ENCODE measurements at places on chromosomes 2 and 18.

DNA sequence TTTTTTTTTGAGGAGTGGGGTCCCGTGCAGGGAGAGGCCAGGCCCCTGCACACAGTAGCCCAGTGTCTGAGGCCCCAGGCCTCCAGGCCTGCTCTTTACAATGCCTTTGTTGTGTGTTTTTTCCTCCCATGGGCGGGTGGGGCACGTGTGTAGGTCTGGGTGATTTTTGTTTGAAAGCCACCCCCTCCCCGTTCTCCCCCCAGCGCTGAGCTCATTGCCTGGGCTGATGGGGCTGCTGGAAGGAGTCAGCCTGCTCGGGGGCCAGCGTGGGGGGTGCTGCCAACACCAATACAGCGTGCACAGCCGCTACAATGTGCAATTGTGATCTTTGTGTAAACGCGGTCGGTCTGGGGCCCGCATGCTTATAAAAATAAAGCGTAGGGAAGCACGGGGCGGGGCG is 142.7 kb downstream of the DYSF start:
- DNase-seq: no peak

GRCh38 chr2:232323328-232323650 is 55.3 kb upstream of the ALPP start:
- no peak for DNase-seq

DNA sequence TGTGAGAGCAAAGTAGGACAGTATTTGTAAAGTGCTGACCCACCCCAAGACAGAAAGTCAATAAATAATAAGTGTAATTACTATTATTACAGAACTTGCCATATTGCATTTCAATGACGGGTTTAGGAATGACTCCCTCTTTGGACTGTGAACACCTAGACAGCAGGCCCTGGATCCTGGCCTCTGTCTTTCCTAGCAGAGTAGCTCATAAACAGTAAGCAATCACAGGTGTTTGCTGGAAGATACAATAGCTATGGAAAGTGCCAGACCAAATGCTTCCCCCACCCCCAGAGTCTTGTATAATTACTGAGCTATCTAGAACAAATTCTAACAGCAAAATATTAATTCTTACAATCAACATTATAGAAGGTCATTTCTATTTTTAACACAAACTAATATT is 20.1 kb upstream of the MYO1B start:
- no peak for DNase-seq

- DNase-seq: no peak
Measured at GRCh38 chr2:16250886-16251285, 310.5 kb downstream of the MYCN start.

DNA sequence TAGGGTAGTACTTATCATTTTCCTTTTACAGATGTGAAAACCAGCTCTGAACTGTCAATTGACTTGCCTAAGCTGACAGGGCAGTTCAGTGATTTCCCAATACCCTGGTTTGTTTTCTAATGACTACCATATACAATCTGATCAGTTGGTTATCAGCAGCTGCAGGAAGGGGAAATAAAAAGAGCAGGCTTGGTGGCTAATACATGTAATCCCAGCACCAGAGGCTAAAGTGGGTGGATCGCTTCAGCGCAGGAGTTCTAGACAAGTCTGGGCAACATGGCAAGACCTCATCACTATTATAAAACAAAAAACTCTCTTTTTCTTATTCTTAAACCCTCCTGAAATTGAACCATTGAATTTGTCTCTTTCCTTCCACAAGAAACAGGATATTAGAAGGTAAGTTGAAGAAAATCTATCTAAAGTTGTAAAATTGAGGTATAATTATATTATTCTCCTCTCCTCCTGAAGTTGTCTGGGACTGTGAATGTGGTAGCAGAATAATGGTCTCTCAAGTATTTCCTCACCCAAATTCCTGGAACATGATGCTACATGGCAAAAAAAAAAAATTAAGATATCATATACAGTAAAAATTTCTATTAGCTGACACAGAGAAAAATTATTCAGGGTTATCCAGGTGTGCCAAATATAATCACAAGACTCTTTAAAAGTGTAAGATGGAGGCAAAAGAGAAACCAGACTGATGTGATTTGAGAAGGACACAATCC is 1441.6 kb downstream of the SUCLG1 start:
- DNase-seq: no peak

Data from astrocyte of the cerebellum (primary cell).